Thoracic aorta (tissue), 2 donors: ENCODE measurements at places on chromosomes 12 and 14.

- no peak for DNase-seq
Observed at GRCh38 chr14:57987051-57987450, 121.2 kb upstream of the SLC35F4 start.

- no peak for DNase-seq
Observed at GRCh38 chr12:9588749-9589148, 19.0 kb downstream of the KLRB1 start.

DNA sequence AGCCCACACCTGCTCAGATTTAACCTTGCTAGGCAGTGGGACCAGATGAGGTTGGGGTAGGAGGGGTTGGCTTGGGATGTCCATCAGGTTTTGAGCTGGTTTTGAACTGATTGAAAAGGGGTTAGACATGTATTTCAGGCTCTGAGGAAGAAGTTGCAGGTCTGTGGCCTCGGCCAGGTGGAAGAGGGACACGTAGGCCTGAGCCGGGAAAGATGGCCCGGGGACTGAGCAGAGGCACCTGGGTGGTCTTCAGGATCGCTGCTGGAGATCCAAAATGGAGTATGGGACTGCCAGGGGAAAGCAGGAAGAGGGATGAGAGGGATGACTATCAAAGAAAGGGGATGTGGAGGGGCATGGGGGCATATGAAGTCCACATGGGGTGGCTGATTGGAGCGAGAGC lies 7.6 kb downstream of the NYNRIN start:
- no peak for DNase-seq

DNA sequence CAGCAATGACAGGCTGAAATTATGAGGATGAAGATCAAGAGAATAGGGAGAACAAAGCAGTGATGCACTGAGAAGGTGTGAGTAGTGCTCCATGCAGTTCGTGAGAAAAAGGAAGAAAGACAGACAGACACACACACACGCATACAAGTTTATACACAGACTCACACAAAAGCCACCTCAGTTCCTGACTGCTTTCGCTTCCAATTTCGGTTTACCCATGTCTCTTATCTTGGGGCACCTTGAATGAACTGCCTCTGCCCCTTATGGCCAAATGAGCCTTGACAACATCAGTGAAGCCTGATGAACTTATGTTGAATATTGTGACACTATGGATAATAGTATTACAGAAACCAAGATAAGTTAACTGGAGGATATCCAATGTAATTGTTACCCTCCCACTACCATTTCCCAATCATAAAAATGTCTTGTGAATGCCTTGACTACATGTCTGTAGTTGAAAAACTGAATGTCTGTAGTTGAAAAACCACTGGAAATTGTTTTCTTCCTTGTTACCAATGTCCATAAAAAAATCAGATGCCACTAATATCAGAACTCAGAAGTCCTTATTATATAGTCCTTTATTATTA lies 380.4 kb upstream of the DDHD1 start:
- DNase-seq: no peak

DNA sequence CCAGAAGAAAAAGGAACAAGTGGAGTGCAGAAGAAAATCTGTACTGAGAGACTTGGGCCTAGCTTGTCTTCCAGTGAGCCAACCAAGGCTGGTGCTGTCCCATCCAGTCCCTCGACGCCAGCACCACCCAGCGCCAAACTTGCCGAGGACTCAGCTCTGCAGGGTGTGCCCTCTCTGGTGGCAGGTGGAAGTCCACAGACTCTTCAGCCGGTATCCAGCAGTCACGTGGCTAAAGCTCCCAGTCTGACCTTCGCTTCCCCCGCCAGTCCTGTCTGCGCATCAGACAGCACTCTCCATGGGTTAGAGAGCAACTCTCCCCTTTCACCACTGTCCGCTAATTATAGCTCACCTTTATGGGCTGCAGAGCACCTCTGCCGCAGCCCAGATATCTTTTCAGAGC lies 15.6 kb downstream of the CIPC start:
- no peak for DNase-seq

- no peak for DNase-seq
Observed at GRCh38 chr14:73884438-73885190, 2.0 kb upstream of the ZNF410 start.

DNA sequence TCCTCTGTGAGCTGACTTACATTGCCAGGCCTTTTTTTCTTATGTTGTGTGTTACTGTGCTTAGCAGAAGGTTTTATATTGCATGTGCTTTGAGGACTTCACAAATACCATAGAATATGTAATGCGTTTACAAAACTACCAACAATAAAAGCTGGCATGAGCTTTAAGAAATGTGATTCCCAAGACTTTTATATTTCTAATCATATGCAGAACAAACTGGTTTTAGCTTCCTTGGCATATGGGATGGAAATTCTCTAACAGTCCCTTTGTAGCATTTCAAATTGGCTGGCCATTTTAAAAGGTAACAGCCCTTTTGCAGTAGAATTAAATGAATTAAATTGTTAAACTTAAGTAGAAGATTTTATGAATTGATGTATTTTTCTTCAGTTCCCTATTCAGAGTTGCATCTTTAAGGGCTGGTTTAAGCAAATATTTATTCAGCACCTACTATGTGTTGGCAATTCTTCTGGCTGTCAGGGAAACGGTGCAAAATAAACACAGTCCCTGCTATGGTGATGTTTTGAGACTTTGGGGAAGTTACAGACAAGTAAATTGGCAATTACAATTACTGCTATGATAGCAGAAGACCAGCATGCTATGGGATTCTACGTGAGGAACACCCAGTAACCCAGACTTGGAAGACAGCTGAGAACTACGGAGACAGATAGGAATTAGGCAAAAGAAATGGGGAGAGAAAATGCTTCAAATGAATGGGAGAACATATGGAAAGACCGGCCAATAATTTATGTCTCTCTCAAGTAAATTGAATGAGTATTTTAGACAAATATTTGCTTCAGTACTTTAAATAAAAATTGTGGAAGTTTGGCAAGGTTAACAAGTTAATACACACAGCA lies 446.4 kb downstream of the EGLN3 start:
- DNase-seq: no peak

DNA sequence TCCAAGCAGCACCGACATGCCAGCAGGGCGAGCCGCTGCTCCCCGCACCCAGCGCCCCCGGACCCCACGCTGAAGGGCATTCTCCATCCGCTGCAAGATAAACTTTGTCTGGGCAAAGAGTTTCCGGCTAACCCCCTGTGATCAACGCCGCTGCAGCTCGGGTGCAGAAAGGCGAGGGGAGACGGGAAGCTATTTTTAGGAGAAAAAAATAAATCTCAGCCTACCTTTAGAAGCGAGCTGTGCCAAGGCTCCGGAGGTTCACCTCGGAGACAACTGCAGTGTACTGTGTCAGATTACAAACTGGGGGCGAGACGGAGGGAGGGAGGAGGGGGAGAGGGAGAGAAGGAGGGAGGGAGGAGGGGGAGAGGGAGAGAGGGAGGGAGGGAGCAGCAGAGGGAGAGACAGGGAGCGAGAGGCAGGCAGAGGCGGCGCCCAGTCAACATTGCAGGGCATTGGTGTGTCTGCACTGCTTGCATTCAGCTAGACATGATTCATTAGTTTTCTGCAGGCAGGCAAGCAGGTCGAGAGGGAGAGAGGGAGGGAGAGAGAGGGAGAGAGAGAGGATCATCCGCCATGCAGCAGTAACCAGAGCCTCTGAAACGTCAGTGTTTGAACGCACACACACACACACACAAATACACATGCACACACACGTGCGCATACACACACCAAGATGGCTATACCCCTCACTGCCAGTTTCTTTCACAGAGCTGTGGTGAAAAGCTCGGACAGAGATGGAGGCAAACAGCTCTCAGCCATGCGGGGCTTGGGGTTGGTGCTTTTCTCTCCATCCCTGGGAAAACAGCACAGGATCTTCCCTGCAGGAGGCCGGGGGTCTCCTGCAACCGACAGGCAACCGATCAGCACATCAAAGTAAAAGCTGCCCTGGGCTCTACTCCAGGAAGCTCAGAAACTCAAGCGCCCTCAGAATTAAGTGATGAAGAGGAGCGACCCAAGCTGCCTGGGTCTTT lies at the start of gene RIMBP2:
RIMBP2 (minus strand) TSS at position 302 of the 971 bp plus-strand sequence. CDS start 237,286 bp downstream, outside the sequence.
- no peak for DNase-seq

- no peak for DNase-seq
Observed at GRCh38 chr14:80425686-80426085, 214.4 kb upstream of the DIO2 start.

- DNase-seq: no peak
Observed at GRCh38 chr14:82549306-82549990, 1015.8 kb upstream of the SEL1L start.

DNA sequence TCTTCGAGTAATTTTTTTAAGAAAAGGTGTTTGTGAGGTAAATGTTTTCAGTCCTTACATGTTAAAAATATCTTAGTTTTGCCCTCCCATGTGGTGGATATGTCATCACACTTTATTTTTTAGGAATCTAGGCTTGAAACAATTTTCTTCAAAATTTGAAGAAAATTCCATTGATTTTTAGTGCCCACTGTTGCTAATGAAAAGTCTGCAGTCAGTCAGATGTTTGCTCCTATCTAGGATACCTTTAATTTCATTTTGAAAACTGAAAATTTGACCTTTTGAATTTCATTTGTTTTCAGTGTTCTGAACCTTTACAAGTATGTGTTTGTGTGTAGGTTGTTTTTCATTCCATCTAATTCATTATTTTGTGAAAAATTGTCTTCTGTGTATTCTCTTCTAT lies 105.4 kb downstream of the LRRK2 start:
- DNase-seq: no peak

GRCh38 chr14:75519826-75520728 lies 2.2 kb upstream of the BATF start:
- no peak for DNase-seq

DNA sequence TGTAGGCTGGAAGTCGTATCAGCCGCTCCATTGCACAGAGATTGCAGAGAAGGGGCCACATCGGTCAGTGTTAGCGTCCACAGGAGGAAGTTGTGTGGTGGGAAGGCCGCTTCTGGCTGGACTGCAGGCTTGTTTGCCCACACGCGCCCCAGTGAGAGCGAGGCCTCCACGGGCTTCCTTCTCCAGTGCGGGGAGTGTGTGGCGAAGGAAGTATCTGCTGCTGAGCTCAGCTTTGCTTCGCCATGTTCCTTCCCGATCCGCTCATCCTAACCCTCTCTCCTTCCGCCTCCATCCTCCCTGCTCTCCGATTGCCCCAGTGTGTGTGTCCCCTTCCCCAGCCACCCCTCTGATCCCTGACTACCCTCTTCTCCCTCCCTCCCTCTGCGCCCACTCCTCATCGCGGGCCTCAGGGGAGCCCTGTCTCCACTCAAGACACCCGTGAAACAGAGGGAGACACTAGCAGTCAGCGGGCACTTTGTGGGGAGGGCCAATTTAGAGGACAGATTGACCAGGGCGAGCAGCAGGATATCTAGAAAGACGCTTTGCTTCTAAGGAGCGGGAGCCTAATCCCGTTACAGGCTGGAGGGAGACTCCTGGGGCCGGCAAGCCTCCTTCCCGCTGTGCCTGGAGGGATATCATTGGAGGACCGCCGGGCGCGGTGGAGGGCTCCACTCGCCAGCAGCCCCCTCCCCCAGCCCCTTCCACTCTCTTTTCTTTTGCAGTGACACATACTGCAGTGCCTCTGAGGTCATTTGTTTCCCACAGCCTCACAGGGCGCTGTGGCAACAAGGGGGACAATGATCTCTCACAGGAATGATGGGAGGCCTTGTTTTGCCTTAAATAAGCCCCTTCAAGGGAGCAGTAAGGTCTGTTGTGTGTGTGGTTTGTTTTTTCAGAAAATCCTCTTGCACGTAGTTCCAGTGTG lies 428.8 kb downstream of the ZFP36L1 start:
- no peak for DNase-seq

DNA sequence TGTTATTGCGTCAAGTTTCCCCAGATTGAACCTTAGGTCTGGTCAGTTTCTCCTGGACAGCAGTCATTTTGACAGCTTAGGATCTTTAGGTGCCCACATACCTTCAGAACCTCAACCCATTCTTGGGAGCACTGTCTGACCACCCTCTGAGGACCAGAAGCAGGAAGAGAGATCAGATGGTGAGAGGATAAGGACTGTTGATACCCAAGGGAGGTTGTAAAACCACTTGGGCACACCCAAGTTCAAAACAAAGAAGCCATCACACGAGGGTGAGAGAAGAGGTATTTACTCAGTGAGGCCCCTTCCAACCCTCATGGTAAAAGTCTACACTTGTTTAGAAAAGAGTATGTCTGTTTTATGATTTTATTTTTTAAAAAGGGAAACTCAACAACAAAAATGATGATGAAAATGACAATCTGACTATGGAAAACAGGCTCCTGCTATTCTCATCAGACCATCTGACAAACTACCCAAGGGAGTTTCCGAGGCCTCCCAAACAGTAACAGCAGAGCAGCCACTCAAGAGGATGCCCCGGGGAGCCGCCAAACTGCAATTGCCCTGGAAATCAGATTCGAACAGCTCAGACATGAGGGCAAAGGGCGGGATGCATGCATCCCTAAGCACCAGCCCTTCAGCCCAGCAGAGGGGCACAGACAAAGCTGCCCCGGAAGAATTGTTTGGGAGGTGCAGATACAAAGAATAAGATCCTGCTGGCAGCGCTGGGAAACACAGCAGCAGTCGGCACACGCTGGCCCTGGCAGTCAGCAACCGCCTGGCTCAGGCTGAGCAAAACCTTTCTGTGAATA lies 162.6 kb upstream of the PLEKHG7 start:
- no peak for DNase-seq

DNA sequence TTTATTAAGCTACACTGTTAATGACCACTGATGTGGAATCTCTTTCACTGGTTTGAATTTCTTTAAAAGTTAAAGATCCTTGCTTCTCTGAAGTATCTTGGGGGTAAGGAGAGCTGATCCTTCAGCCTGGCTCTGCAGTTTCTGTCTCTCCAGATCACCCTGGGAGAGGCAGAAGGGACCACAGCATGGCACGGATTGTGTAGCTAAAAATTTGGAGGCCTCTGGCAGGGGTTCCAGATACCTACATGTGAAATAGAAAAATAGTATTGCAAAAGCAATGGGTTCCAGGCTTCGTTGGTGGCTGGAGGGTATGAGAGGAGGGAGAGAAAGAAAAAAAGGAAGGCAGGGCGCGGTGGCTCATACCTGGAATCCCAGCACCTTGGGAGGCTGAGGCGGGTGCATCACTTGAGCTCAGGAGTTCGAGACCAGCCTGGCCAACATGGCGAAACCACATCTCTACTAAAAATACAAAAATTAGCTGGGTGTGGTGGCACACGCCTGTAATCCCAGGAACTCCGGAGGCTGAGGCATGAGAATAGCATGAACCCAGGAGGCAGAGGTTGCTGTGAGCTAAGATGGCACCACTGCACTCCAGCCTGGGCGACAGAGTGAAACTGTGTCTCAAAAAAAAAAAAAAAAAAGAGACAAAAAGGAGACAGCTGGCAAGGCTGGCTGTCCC lies 3.4 kb downstream of the CHST11 start:
- no peak for DNase-seq

GRCh38 chr12:59007620-59008019 lies 87.3 kb upstream of the LRIG3 start:
- DNase-seq: no peak
